ENCODE measurements at places on chromosomes 6 and 20.

DNA sequence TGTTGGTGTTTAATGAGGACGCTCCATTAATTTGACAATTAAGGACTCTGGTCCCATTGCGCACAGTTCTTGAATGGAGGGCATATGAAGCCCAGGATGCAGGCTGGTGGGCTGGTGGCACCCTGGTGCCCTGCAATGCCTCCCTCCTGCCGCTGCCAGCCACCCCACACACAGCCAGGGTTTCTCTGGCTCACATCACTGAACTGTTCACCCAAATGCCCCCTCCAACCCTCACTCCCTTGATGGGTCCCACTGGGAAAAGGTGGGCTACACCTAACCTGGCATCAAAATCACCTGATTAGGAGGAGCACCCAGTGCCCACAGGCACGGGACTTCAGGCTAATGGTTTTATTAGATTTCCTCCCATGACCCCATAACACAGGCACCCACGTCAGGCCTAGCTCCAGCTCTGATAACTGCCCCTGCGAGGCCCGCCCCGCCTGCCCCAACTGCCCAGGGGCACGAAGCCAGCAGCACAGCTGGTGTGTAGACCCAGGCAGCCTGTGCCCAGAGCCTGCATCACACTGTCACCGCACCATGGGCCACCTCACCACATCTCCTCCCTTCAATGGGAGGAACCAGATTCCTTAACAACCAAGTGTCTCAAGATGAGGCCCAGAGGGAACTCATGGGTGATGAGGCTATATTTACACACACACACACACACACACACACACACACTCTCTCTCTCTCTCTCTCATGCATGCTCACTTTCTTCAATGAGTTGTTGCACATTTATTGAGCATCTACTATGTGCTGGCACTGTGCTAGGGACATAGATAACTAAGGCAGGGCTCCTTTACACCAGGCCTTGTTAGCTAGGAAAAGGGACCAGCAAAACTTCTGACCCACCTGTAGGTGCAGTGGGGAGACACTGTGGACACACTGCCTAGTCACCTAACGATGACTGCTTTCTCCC lies 107.3 kb downstream of the NOL4L start:
- DNase-seq, result no peak

GRCh38 chr6:40713002-40713719 lies 126.0 kb upstream of the LRFN2 start:
- no peak for DNase-seq

GRCh38 chr20:21396599-21397340 lies 556 bp downstream of the NKX2-4 start:
- peak; percentile 25 for DNase-seq

DNA sequence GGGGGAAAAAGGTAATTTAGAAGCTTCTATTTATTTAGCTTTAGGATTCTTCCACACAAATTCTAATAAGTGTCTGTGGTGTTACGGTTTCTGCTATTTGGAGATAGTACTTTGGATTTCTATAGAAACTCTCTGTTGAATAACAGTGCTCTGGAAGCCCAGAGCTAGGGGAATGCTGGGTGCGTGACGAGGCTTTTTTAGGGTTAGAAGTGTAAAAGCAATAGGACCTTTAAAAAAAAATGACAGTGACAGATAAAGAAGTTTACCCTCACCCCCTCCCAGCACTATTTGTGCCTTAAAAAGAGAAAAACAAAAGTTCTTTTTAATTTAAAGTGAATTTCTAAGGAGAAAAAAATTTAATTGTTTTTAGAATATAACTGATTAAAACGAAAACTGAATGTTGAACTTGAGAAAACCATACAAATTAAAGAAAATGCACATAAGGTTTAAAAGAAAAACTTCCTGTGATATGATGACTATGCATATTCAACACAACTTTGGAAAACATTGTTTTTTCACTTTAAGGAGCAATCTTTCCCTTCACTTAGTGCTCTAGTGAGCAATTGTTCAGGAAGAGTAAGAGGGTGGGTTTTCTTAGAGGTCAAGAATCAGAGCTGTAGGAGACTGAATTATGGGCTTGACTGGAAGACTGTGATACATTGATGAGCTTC lies 89.6 kb upstream of the RIPOR2 start:
- no peak for DNase-seq

Data from right lobe of liver (tissue), 6 donors.